ENCODE measurements at places on chromosomes 5 and 9.

- DNase-seq: no peak
Measured at GRCh38 chr5:96885518-96886338, 9.4 kb downstream of the ERAP2 start.

- no peak for DNase-seq
Measured at GRCh38 chr9:69760278-69760610, 433 bp upstream of the PTAR1 start.

GRCh38 chr5:14884062-14884612 lies 12.6 kb upstream of the ANKH start:
- no peak for DNase-seq

DNA sequence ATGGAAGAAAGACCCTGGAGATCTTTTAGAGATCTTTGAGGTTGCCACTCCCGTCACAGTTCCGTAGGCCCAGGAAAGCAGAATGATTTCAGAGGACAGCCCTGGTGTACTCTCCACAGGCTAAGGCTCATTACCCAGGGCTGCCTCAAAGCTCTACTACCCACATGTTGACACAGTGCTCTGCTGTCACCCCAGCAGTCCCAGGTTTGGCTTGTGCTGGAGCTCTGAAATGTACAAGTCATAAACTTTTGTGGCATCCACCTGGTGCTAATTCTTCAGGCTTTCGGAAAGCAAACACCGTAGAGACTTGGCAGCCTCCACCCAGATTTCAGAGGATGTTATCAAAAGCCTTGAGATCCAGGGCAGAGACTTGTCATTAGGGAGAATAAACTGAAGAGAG lies 136.5 kb downstream of the MTRR start:
- no peak for DNase-seq

DNA sequence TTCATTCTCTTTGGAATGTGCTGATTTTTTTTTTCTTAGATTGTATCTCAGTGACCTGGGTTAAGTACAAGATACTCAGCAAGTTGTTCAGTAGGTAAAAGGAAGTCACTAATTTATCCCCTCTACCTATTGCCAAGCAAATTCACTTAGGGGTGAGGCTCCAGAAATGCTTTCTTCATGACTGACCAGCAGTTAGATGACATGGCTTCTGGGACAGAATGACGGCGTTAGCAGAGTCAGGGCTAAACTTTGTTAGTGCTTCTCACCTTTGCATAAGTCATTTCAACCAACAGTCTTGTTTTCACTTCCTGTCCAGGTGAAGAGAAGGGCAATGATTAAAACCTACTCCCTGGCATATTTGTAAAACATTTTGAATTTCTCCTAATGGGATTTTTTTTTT lies 20.2 kb upstream of the MTAP start:
- no peak for DNase-seq

DNA sequence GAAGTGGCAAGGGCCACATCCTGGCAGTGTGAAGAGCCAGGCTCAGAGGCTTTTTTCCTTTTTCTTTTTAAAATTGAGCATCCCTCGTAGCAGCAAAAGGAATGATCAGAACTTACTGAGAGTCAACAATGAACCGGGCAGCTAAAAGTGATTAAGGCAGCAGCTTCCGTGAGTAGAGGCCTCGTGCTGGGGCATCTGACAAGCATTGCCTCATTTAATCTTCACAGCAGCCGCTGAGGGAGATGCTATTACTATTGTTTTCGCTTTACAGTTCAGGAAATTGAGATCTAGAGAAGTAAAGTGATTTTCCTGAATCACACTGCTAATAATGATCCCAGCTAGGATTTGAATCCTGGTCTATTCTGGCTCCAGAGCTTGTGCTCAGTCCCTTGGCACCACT lies 30.7 kb upstream of the PTGS1 start:
- no peak for DNase-seq

GRCh38 chr9:69058101-69058500 lies 22.5 kb downstream of the FXN start:
- DNase-seq: no peak

- no peak for DNase-seq
Measured at GRCh38 chr9:116687754-116688135, 640 bp downstream of the TRIM32 start.

DNA sequence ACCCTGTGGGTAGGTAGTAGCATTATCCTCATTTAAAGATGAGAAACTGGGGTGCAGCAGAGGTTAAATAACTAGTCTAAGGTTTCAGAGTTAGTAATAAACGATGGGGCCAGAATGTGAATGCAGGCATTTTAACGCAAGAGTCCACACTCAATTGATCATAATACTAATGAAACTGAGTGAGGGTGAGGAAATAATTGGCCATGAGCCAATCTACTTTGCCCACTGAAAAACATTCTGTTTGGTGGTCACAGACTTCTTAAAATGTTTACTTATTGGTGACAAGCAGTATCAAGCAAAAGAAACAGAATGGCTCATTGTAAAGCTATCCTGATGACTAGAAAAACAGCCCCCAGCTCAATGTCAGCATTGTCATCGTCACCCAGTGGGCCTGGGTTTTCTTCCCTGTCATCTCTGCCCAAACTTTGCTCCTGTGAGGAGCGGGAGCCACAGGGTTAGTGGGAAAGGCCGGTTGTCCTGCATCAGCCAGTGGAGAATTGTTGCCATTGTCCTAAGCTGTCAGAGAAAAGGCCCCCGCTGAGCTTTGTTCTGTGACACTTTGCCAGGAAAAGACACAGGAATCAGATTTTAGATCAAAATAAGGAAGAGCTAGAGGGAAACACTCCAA lies 77.3 kb upstream of the MAN2A1 start:
- DNase-seq: no peak

DNA sequence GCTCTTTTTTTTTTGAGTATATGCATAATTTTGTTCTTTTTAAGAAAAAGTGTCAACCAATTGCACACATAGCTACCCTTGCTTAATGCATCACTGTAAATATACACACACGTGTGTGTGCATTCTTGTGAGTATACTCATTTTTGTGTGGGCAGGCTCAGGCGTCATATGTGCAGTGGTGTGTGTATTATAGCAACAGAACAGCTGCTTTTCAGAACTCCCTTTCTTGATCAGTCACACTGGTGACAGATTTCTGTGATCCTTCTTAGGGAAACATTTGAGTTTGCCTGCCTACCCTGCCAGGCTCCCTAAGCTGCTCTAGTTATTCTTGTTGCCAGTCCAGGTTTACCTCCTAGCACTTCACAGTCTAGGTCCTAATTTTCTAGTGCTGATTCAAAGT lies 287.0 kb upstream of the SEMA6A start:
- no peak for DNase-seq

DNA sequence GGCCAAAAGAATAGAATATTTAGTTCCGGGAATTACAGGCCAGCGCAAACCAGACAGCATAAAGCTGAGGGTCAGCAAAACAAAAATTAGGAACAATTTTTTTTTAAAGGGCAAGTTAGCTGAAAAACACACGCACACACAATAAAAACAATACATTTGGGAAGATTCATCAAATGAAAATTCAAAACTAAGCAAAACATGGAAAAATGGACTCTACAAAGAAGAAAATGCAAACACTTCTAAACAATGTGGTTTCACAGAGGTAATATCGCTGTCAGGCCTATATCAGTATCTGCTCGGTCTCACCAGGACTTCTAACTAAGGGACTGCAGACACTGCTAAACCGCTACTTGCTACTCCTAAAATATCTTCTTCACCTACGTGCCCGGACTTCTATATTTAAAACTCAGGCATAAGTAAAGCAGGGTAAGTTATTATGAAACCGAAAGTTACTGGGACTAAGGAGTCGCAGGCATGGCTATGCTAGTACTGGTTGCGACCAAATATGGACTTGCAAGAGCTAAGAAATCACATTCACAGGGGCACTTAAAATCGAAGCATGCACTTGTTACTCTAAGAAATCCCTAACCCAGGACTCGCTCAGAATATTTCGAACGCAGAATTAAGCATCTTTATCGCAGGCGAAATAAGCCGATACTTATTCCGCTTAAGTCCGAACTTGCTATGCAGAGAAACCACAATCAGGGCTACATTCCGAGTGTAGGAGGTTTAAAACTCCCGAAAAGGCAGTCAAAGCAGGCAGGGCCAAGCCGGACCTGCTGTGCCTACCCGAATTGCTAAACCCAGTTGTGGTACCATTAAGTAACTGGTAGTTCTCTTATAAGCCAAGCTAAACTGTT lies 2.3 kb downstream of the ANXA2R start:
- no peak for DNase-seq

- no peak for DNase-seq
Measured at GRCh38 chr5:92676215-92677165, 904.5 kb downstream of the NR2F1-AS1 start.

GRCh38 chr9:105554042-105554441 lies 3.9 kb upstream of the FKTN start:
- no peak for DNase-seq

GRCh38 chr5:143759396-143760130 lies 52.4 kb upstream of the HMHB1 start:
- no peak for DNase-seq

- no peak for DNase-seq
Measured at GRCh38 chr5:169290895-169291294, 10.0 kb downstream of the SLIT3 start.

- DNase-seq: no peak
Measured at GRCh38 chr9:129776566-129776937, 23.7 kb upstream of the PTGES start.

- DNase-seq: no peak
Measured at GRCh38 chr5:79800979-79801827, 111.6 kb downstream of the CMYA5 start.

DNA sequence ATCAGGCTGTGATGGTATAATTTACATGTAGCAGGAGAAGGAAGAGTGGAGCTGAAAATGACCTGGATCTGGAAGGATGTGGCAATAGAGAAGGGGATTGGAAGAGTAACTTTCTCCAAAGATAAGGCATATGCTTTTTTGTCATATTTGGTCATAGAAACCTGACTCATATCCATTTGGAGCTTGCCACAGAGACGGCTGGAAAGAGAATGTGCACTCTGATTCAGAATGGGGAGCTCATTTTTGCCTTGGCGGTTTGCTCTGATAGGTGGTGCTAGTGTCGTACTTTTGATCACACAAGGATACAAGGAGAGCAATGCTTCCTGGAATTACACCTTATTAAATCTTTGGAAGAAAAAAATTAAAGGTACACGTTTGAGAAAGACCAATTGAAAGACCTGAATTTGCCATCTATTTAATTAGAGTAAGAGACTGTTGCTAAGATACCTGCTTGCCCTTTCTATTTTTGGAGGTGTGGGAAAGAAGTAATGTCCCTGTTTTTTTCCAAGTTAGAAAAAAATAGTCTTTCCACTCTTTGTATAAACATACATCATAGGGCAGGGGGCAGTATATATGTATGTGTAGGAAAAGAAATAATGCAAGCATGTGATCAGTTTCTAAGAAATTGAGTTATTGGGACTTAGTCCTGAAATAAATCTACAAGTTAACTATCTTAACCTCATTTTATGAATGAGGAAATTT lies 5.4 kb downstream of the LSM11 start:
- no peak for DNase-seq

- DNase-seq: no peak
Measured at GRCh38 chr5:75510417-75510835, 1.0 kb downstream of the CERT1 start.

DNA sequence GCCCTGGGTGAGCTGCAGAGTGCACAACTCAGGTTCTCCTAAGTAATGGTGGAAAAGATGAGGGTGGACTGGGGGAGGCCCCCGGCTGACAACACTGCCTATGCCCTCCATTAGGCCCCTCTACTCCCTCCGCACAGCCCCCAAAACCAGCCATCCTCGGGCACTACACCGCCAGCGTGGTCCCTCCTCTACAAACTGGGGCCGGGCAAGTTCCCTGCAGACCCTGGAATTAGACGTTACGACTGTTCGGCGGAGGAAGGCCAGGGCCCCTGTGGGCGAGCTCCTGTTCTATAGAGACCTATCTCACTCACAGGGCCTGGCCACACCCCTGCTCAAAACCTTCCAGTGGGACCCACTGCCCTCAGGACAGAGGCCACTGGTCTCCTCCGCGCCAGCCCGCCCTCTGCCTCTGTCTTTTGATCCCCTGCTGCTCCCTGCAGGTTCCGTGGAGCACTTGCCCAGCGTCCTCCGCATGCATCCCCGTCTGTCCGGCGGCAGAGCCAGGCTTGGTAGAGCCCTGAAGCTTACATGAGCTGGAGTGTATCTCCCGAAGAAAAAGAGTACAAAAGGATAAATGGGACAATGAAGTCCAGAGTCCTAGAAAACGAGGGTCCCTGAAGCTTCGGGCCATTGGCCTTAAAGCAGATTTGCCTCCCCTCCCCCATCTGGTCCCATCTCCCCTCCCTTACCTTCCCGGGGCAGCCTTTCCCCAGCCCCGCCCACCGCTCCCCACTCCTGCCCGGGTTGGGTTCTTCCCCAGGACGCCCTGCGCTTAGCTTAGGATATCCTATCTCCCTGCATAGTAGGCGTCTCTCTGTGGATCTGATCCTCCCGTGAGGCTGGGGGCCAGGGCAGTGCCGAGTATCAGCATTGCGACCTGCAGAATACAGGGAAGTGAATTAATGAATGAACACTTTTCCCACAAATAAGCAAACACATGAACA lies 71.3 kb downstream of the HRH2 start:
- no peak for DNase-seq

GRCh38 chr5:147782110-147783028 lies at the start of gene JAKMIP2:
Gene JAKMIP2 (minus strand): TSS chr5:147782728. CDS start chr5:147671806, 110,922 bp downstream.
- peak; percentile 41 for DNase-seq

- DNase-seq: no peak
Measured at GRCh38 chr5:139378941-139379361, 4.1 kb downstream of the SLC23A1 start.

GRCh38 chr9:79682076-79682736 lies 110.4 kb downstream of the TLE4 start:
- no peak for DNase-seq

DNA sequence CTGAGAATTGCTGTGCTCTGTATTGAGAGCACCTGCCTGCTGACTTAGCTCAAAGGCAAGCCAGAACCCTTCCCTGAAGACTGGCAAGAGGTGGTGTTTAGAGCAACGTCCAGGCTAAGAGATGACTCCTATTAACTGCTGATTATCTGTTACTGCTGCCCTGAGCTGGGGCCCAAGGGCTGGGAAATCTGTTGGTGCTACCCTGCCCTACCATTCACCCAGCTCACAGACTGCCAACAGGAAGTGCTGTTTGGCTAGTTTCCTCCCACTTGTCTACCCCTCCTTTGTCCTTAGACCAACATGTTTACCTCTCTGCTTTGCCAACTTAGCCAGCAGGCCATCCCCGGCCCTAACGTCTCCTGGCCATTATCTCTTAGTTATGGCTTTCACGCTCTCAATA lies 6.9 kb downstream of the RAB24 start:
- DNase-seq: no peak

DNA sequence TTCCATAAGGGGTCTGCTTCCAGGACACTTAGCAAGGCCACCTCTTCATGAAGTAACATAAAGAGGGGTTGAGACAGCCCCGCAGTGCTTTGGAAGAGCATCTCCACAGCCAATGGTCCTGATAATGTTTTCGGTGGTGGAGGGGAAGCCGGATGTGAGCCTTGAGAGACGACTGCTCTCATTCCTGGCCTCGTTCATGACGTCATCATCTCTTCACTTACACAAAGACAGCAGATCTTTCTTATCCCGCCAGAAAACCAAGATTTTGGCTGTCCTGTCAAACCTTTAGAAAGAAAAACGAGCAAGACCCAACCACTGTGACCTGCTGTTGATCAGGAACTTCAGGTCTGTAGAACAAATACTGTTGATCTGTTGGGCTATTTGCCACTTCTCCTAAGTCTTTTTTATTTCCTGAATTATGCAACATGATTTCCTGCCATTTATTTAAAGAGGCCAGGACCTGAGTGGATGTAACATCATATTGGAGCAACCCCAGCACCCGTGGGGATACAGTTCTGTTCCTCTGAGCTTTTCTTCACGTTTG lies 89.0 kb upstream of the IRX2 start:
- no peak for DNase-seq

Data from activated CD8-positive, alpha-beta memory T cell treated with anti-CD3 and anti-CD28 coated beads for 48 hours (primary cell).